ENCODE measurements at places on chromosomes 1 and 21. TPM values are rescaled to one million over a fixed set of nuclear protein-coding genes. Genes with fewer than 3 reads are reported as not detected.

DNA sequence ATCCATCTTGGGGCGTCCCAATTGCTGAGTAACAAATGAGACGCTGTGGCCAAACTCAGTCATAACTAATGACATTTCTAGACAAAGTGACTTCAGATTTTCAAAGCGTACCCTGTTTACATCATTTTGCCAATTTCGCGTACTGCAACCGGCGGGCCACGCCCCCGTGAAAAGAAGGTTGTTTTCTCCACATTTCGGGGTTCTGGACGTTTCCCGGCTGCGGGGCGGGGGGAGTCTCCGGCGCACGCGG, 282 bp upstream of the SOD1 start:
- DNase-seq: no peak

GRCh38 chr1:43653339-43653738, 3.4 kb downstream of the KDM4A start:
- peak; percentile 25 for DNase-seq

Gene AIDA
- 46.2 TPM for total RNA-seq

- DNase-seq: no peak
Observed at GRCh38 chr21:27366646-27367235, 399.9 kb upstream of the ADAMTS5 start.

Gene LRRC71
- total RNA-seq: not detected

Gene PLPPR4
- total RNA-seq: 0.12 TPM

Data from Calu3 (cell line).